ENCODE measurements at places on chromosomes 7 and 10.

DNA sequence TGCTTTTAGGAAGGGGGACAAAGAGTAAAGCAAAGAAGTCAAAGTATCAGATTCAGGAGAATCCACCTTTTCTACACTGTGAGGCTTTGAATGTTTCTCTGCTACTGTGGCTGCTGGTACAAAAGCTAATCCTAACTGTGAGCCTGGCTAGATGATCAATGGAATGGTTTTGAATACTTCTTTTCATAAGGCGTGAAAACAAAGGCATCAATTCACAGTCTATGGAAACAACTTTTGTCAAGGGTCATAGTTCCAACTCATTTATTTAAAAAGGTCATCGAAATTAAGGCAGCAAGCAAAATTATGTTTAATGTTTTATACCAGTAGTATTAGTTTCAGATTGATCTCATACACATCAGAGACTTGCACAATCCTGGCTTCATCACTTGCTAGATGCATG lies 118.1 kb downstream of the CTTNBP2 start:
- DNase-seq: no peak

- DNase-seq: peak; percentile 1
Measured at GRCh38 chr10:60573336-60573735, 183.7 kb upstream of the ANK3 start.

- no peak for DNase-seq
Measured at GRCh38 chr7:45114926-45115325, 3.4 kb upstream of the TBRG4 start.

- peak; percentile 59 for DNase-seq
Measured at GRCh38 chr10:22335173-22335933, 9.9 kb upstream of the SPAG6 start.

DNA sequence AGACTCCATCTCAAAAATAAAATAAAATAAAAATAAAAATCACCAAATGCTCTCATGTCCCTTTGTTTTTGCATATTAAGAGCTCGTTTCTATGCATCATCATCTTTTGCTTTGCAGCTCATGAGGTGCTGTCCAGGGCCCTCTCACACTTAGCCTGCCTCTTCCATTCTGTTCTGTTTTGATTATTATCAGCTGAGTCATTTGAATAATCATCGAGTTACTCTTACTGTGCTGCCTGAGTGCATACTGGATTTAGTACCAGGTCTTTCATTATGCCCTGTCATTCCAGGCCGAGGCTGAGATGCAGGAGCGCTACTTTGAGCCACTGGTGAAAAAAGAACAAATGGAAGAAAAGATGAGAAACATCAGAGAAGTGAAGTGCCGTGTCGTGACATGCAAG lies 33.0 kb downstream of the UCMA start:
- DNase-seq: no peak

DNA sequence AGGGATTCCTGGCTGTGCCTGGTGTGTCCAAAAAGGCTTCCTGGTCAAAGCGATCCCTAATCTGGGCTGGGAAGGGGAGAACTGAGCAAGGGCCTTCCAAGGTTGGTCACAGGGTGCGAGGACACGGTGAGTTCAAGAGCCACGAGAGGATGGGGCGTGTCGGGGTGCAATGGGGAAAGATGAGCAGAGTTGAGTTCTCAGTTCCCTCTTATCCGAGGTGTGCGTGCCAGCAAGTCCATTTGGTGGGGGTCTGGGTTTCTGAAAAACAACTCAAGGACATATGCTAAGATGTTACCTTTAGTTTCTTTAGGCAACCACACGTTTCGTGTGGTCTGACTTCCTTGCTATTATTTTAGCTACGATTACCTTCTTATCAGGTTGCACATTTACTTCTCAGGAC lies 1.3 kb downstream of the ZNF775 start:
- DNase-seq: no peak

- DNase-seq: no peak
Measured at GRCh38 chr10:53013201-53013810, 240.7 kb upstream of the MBL2 start.

GRCh38 chr7:68730194-68730593 lies 868.1 kb upstream of the AUTS2 start:
- DNase-seq: no peak

GRCh38 chr7:22074897-22075296 lies 129.2 kb upstream of the CDCA7L start:
- DNase-seq: no peak

- no peak for DNase-seq
Measured at GRCh38 chr10:114955984-114956383, 18.0 kb downstream of the TRUB1 start.

DNA sequence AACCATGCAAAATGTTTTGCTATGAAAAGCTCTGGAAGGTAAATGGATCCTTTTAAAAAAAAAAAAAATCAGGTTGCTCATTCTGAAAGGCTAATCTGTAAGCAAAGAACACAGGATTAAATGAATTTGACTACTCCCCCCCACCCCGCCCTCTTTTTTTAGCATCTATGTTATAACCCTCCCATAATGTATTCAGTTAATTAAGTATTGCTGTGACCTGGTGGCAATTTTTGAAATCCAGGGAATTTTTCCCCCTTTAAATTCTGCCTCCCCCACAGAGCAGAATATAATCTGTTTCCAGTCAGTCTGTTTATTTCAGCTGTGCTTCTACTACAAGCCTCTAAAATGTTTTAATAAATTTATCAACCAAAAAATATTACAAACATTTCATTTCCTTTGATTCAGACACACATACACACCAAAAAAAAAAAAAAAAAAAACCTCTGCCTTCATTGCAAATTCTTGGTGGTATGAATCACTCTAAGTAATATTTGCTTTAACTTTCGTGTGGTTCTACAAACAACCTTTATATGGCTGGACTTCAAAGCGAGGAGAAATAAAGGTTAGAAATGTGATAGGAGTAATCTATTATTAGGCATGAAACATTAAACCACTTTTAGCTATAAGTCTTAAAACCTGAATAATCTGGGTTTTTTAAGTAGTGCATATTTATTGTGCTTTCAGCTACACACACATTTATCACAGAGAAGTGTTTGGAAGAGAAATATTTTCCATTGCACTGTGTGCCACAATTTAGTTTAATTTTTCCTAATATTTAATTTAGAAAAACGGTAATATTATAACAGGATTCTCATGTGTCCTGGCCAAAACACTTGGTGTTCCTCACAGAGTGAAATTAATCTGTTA lies 64.4 kb upstream of the ARID5B start:
- no peak for DNase-seq

DNA sequence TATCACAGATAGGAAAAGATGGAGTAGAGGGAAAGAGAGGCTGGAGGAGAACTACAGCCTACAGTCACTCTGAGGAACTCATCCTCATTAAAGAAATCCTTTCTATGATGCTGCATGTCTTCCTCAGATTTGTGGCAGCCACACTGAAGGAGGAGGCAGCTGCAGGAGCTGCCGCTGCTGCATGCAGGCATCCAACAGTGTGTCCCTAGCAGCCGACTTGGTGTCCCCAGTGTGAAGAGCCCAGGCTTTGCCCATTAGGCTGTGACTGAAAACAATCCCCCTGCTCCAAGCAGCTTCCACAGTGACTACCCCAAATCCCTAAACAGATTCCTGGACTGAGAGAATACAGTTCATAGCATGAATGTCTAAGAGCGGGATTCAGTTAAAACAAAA lies 23.1 kb downstream of the SKIDA1 start:
- DNase-seq: no peak

- no peak for DNase-seq
Measured at GRCh38 chr10:110695539-110695886, 51.4 kb downstream of the RBM20 start.

- DNase-seq: no peak
Measured at GRCh38 chr7:88357294-88357693, 50.6 kb upstream of the STEAP4 start.

- peak; percentile 19 for DNase-seq
Measured at GRCh38 chr10:50417886-50418830, 166.8 kb upstream of the ASAH2 start.

Data from CD4-positive, alpha-beta T cell treated with Interleukin-6 at 100 ng/mL for 8 hours (primary cell).